ENCODE measurements at places on chromosomes 7 and 10. TPM values are rescaled to one million over a fixed set of nuclear protein-coding genes. Genes with fewer than 3 reads are reported as not detected.

- H3K36me3 ChIP-seq: no peaks in the 10 kb centered on the region
- H3K27me3 ChIP-seq: peaks cover 28% of the 10 kb centered on the region
- no peak for DNase-seq
- no peak overlapping the region for H3K4me3 ChIP-seq
- no peak overlapping the region for H3K27ac ChIP-seq
- no peaks in the 10 kb centered on the region for H3K4me1 ChIP-seq
Measured at GRCh38 chr10:123515661-123516060, 150.5 kb upstream of the GPR26 start.

GRCh38 chr7:32588657-32589056, 93.4 kb downstream of the AVL9 start:
- H3K4me1 ChIP-seq: peaks cover 6% of the 10 kb centered on the region
- H3K4me3 ChIP-seq: no peak overlapping the region
- no peak for DNase-seq

GRCh38 chr7:38318803-38319416, 45.5 kb upstream of the TARP start:
- H3K27ac ChIP-seq: peak overlapping the region; percentile 67
- peak overlapping the region; percentile 81 for H3K4me3 ChIP-seq
- no peak for DNase-seq
- peaks cover 4% of the 10 kb centered on the region for H3K4me1 ChIP-seq
- no peaks in the 10 kb centered on the region for H3K27me3 ChIP-seq

DNA sequence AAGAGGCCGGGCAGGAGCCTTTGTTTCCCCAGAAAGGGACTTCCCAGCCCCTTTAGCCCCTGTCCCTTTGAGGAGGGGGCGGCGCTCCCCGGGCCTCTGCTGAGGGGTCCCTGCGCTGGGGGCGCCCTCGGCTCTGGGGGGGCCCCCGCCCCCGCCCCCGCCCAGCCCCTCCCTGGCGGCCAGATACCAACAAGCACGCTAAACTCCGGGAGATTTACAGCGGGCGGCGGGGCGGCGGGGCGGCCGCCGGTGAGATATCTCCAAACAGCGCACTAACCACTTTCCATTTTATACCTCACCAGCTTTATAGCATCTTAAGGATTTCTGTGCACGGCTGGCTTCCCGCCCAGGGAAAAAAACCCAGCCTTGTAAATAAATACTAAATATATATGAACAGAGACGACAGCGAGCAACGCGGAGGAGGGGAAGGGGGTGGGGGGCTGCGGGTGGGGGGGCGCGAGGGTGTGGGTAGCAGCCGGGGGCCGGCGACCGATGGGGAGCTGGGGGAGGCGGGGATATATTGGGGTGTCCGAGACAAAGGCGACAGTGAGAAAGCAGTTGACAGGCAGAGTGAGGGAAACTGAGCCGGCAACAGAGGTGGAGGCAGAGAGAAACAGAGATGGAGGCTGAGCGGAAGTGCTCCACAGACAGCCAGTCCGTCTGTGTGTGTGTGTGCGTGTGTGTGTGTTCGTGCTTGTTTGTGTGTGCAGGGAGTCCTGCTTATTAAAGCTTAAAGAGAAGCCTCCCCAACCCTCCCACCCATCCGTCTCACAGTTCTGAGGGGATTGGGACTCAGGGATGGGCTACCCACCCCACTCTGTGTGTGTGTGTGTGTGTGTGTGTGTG, 85.8 kb downstream of the HIF1AN start:
- peak overlapping the region; percentile 37 for H3K27ac ChIP-seq
- peaks cover 77% of the 10 kb centered on the region for H3K27me3 ChIP-seq
- H3K4me1 ChIP-seq: peaks cover 14% of the 10 kb centered on the region
- peaks cover 10% of the 10 kb centered on the region for H3K36me3 ChIP-seq
- H3K4me3 ChIP-seq: peak overlapping the region; percentile 87
- no peak for DNase-seq

- DNase-seq: no peak
- peak overlapping the region; percentile 32 for H3K27ac ChIP-seq
- no peak overlapping the region for H3K4me3 ChIP-seq
Measured at GRCh38 chr7:151254316-151254715, 5.8 kb upstream of the SMARCD3 start.

DNA sequence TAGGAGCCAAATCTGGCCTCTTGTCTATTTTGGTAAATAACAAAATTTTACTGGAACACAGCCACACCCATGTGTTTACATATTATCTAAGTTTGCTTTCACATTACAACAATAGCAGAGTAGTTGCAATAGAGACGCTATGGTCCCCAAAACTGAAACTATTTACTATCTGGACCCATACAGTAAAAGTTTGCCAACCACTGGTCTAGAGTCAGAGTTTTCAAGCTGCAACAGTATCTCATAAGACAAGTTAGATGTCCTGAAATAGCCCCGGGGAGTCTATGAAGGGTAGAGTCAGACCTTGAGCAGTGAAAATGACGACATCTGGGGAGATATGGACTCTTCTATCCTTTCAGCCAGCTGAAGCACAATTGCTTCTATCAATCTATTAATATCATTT, 74.2 kb downstream of the CTNNA3 start:
- no peak overlapping the region for H3K27ac ChIP-seq
- DNase-seq: no peak
- H3K4me1 ChIP-seq: no peaks in the 10 kb centered on the region
- H3K36me3 ChIP-seq: no peaks in the 10 kb centered on the region
- peaks cover 8% of the 10 kb centered on the region for H3K27me3 ChIP-seq

The SPDYE9 gene
- total RNA-seq: not detected

GRCh38 chr7:28376634-28377033, 35.7 kb upstream of the CREB5 start:
- H3K36me3 ChIP-seq: no peaks in the 10 kb centered on the region
- H3K27ac ChIP-seq: no peak overlapping the region
- no peak for DNase-seq
- H3K4me1 ChIP-seq: no peaks in the 10 kb centered on the region

The GRB10 gene
- 3.8 TPM for total RNA-seq

DNA sequence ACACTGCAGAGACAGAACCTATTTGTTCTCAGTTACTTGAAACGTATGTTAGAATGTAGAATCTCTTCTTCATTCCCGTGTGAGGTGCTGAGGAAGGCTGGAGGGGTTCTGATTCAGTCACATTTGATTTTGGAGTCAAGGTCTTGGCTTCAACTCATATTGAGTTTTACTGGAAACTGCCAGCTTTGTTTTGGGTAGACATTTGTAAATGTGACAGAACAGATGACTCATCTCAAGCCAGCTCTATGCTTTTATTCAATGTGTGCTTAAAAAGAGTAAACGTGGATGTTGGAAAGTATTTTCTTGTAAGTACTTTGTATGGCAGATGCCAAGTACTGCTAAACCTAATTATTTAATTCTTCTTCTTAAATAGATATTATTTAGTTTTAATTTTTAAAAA, 780.8 kb upstream of the C7orf33 start:
- H3K4me1 ChIP-seq: no peaks in the 10 kb centered on the region
- no peaks in the 10 kb centered on the region for H3K36me3 ChIP-seq
- no peaks in the 10 kb centered on the region for H3K27me3 ChIP-seq
- no peak for DNase-seq
- no peak overlapping the region for H3K4me3 ChIP-seq

The NPFFR1 gene
- not detected for total RNA-seq

- no peak for DNase-seq
- peaks cover 9% of the 10 kb centered on the region for H3K4me1 ChIP-seq
- H3K27me3 ChIP-seq: no peaks in the 10 kb centered on the region
- H3K4me3 ChIP-seq: no peak overlapping the region
- peak overlapping the region; percentile 49 for H3K27ac ChIP-seq
Measured at GRCh38 chr7:138875794-138876193, 77.8 kb upstream of the ATP6V0A4 start.

The TMEM130 gene
- total RNA-seq: 0.22 TPM

DNA sequence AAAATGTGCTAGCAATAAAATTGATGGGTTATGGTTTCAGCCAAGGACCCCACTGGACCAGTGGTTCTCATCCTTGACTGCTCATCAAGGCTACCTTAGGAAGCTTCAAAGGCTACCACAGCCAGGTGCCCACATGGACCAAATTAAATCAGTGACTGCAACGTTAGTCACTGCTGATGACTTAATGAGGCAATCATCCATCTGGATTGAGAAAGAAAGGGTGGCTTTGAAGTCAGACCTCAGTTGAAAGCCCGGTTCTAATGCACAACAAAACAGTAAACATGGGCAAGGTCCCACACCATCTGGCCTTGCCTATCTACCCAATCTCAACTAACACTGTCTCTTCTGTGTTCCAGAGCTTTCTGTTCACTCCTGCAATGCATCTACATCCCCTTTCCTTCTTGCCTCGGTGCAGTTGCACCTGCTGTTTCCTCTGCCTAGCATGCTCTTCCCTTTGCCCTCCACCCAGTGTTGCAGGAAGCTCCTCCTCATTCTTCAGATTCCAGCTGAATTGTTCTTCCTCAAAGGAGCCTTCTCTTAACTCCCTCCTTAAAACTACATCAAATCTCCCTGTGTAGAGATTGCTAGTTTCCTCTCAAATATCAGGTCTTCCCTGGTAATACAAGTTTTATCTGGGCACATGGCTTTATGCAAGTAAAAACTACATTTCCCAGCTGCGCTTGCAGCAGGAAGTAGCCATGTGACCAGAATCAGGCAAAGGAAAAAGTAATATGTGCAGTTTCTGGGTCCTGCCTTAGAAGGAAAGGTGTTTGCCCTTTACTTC, 10.3 kb upstream of the KCNK18 start:
- H3K4me3 ChIP-seq: no peak overlapping the region
- no peaks in the 10 kb centered on the region for H3K36me3 ChIP-seq

GRCh38 chr7:44959433-44959951, 19.3 kb downstream of the MYO1G start:
- peaks cover 23% of the 10 kb centered on the region for H3K4me1 ChIP-seq
- peak overlapping the region; percentile 98 for H3K27ac ChIP-seq
- H3K4me3 ChIP-seq: peak overlapping the region; percentile 22
- DNase-seq: peak; percentile 26
- no peaks in the 10 kb centered on the region for H3K27me3 ChIP-seq
- H3K36me3 ChIP-seq: no peaks in the 10 kb centered on the region

- DNase-seq: no peak
- H3K27ac ChIP-seq: no peak overlapping the region
- no peaks in the 10 kb centered on the region for H3K4me1 ChIP-seq
- peaks cover 2% of the 10 kb centered on the region for H3K36me3 ChIP-seq
Measured at GRCh38 chr10:93300288-93300917, 181.7 kb downstream of the MYOF start.

DNA sequence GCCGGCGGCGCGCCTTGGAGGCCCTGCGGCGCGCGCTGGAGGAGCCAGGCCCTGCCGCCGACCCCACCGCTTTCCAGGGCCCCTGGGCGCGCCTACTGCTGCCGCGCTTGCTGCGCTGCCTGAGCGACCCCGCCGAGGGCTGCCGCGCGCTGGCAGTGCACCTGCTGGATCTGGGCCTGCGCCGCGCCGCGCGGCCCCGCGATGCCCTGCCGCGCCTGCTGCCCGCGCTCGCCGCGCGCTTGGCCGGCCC, 280 bp downstream of the DNAAF5 start:
- no peak overlapping the region for H3K27ac ChIP-seq
- no peak for DNase-seq
- H3K4me3 ChIP-seq: peak overlapping the region; percentile 79
- no peaks in the 10 kb centered on the region for H3K36me3 ChIP-seq
- H3K27me3 ChIP-seq: no peaks in the 10 kb centered on the region

GRCh38 chr7:79502151-79502550, 48.7 kb upstream of the MAGI2 start:
- no peaks in the 10 kb centered on the region for H3K4me1 ChIP-seq
- no peak for DNase-seq
- H3K27me3 ChIP-seq: no peaks in the 10 kb centered on the region
- no peak overlapping the region for H3K4me3 ChIP-seq

- H3K36me3 ChIP-seq: peaks cover 3% of the 10 kb centered on the region
- H3K4me1 ChIP-seq: peaks cover 21% of the 10 kb centered on the region
- DNase-seq: no peak
Measured at GRCh38 chr10:97771913-97772823, at the start of gene SFRP5. SFRP5 (minus strand) TSS chr10:97771999; CDS start chr10:97771833, 166 bp downstream.

The AKR1C8 gene
- 1.6 TPM for total RNA-seq

GRCh38 chr10:60806921-60807320, 28.6 kb downstream of the CDK1 start:
- no peaks in the 10 kb centered on the region for H3K36me3 ChIP-seq
- H3K27ac ChIP-seq: no peak overlapping the region
- no peak for DNase-seq
- H3K4me1 ChIP-seq: peaks cover 9% of the 10 kb centered on the region
- H3K4me3 ChIP-seq: no peak overlapping the region
- H3K27me3 ChIP-seq: no peaks in the 10 kb centered on the region

DNA sequence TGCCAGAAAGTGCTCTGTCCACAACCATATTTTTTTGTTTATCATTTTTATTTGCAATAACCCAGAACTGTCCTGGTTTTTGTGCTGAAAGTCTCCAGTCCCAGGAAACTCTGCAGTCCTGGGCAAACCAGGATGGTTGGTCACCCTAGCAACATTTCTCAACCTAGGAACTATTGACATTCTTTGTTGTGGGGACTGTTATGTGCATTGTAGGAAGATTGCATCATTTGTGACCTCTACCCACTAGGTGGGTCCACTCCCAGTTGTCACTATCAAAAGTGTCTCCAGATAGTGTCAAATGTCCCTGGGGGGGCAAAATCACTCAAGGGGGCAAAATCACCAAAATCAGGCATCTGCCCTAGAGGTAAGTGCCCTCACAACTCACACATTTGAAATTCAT, 14.0 kb upstream of the SRI start:
- no peak overlapping the region for H3K27ac ChIP-seq
- H3K4me1 ChIP-seq: peaks cover 6% of the 10 kb centered on the region
- H3K27me3 ChIP-seq: peaks cover 28% of the 10 kb centered on the region
- H3K4me3 ChIP-seq: no peak overlapping the region

The GJD4 gene
- total RNA-seq: not detected

- H3K4me3 ChIP-seq: no peak overlapping the region
- no peak overlapping the region for H3K27ac ChIP-seq
- DNase-seq: no peak
- H3K27me3 ChIP-seq: no peaks in the 10 kb centered on the region
Measured at GRCh38 chr10:5645375-5645774, 21.0 kb downstream of the ASB13 start.

GRCh38 chr10:24114556-24114955, 94.4 kb upstream of the KIAA1217 start:
- no peak for DNase-seq
- no peak overlapping the region for H3K4me3 ChIP-seq
- no peaks in the 10 kb centered on the region for H3K4me1 ChIP-seq
- no peaks in the 10 kb centered on the region for H3K36me3 ChIP-seq
- no peak overlapping the region for H3K27ac ChIP-seq
- H3K27me3 ChIP-seq: no peaks in the 10 kb centered on the region

The OR6B1 gene
- total RNA-seq: not detected

DNA sequence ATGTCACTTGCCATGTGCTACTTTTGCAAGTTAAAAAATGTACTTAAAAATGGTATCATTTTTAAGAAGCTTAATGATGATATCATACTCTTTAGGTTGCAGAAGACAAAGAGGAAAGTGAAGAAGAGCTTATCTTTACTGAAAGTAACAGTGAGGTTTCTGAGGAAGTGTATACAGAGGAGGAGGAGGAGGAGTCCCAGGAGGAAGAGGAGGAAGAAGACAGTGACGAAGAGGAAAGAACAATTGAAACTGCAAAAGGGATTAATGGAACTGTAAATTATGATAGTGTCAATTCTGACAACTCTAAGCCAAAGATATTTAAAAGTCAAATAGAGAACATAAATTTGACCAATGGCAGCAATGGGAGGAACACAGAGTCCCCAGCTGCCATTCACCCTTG, 6.1 kb downstream of the LMOD2 start:
- peaks cover 3% of the 10 kb centered on the region for H3K36me3 ChIP-seq
- DNase-seq: no peak
- no peaks in the 10 kb centered on the region for H3K4me1 ChIP-seq
- H3K4me3 ChIP-seq: no peak overlapping the region

- no peak overlapping the region for H3K27ac ChIP-seq
- no peak for DNase-seq
- H3K4me3 ChIP-seq: no peak overlapping the region
- peaks cover 8% of the 10 kb centered on the region for H3K4me1 ChIP-seq
- H3K27me3 ChIP-seq: no peaks in the 10 kb centered on the region
- peaks cover 6% of the 10 kb centered on the region for H3K36me3 ChIP-seq
Measured at GRCh38 chr7:66697449-66698438, 42.8 kb upstream of the RABGEF1 start.
